Stimulated activated CD8-positive, alpha-beta memory T cell treated with anti-CD3 and anti-CD28 coated beads, Interleukin-4, amount 100 ng/mL, for 4 hours (primary cell): ENCODE measurements at places on chromosomes 1 and 21.
A peak's percentile ranks its signal among the peaks of the same experiment; 100 is the strongest.

- no peak for DNase-seq
Observed at GRCh38 chr1:3889936-3890335, 10.1 kb downstream of the C1orf174 start.

DNA sequence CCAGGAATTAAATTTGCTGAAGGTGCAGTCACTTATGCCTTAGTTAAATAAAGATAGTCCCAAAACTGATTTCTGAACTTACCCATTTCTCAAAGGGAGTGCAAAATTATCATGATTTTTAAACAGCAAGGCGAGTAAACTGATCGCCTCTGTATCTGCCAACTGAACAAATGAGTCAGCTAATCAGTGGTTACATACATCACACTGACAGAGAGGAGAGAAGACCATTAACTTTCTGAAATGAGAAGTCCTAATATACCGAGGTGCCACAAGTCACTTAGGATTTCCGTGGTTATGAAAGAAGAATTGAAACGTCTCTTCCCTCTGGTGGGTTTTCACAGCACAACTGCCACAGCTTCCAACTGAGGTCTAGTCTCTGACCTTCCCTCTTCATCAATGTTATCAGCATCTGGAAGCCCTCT lies 400.7 kb downstream of the SMYD3 start:
- no peak for DNase-seq

GRCh38 chr1:27555700-27556424 lies 48.1 kb downstream of the AHDC1 start:
- no peak for DNase-seq

DNA sequence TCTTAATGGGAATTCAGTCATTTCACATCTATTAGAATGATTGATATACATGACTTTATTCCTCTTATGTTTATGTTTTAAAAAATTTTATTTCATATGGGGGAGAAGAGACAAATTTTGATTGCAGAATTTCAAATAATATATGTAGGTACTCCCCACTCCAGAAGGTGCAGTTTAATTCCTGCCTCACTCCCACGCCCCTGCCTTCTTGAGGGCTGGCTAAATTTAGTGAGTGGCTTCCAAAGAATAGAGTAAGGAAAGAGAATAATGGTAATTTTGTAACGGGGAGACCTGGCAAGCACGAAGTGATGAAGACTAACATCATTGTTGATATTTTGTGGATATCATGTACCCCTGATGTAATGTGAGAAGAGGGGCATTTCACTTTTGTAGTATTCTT lies 94.7 kb upstream of the FAM78B start:
- DNase-seq: no peak

DNA sequence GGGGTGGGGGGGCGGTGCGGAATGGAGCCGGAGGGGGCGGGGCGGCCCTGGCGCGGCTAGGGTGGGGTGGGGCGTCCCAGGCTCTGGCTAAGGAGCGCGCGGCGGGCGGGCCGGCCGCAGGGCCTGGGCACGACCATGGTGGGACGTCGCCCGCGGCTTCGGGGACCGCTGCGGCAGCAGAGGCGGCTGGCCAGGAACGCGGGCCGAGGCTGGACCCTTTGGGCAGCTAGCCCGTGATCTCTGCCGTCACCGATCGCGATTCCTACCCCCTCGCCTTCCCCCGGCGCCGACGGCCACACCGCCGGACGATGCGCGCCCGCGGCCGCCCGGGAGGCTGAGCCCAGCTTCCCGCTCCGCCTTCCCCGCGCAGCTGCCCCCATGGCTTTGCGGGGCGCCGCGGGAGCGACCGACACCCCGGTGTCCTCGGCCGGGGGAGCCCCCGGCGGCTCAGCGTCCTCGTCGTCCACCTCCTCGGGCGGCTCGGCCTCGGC lies at the start of gene MAP3K21:
MAP3K21 (plus strand) TSS at position 74 of the 491 bp plus-strand sequence; CDS start at position 379, 305 bp downstream.
- no peak for DNase-seq

GRCh38 chr1:24216276-24217074 lies 29.4 kb upstream of the IFNLR1 start:
- DNase-seq: no peak

DNA sequence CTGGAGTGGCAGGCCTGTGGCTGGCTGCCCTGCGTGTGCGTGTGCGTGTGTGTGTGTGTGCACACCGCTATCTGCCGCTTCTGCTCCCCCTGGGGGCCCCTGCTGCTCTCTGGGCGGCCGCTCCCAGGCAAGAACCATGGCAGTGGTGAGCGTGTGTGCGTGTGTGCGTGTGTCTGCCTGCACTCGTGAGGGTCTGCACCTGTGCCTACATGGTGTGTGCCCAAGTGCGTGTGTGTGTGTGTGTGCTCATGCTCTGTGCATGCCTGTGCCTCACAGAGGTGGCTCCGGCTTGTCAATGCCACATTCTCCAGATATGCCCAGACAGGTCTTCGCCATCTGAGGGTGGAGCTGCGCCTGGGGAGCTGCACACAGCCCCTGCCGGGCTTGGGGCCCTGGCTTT lies 18.7 kb upstream of the PEX10 start:
- DNase-seq: no peak

- DNase-seq: no peak
Observed at GRCh38 chr1:233632436-233632835, 18.5 kb downstream of the KCNK1 start.

GRCh38 chr1:53585129-53585528 lies 125.9 kb downstream of the DMRTB1 start:
- DNase-seq: peak; percentile 38

DNA sequence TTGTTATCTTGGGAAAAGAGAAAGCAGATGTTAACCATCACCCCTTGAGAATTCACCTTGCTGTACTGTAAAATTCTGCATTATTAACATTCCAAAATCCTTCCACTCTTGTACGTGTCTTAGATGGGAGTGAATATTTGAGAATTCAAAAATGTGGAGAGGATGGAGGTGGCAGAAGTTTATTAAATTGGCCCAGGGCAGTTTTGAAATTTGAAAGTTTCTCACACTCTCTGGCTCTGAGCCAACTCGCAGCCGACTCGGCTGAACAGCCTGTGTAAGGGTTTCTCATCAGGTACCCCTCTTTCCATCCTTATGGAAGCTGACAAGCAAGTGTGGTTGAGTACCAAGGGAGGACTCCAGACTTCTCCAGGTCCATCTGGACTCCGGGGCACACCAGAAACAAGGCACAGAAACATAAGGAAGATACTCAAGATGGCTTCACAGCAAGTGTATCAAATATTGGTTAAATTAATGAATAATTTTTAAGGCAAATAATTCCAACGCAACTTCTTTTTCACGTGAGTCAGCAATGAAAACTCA lies 45.1 kb downstream of the RRAGC start:
- no peak for DNase-seq

DNA sequence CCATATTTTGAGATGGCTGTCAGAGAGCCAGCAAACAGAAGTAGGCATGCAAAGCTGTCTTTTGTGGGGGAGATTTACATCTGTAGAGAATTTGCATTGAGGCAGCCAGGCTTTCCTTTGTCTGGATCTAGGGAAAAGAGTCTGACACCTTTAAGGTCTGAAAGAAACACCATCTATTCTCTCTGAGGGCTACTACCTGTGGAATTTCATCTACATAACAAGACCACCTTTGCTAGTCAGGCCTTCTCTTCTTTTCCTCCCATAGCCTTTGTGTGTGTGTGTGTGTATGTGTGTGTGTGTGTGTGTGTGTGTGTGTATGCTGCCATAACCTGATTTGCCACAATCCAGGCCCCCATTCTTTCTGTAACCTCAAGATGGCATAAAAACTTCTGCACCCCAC lies 28.4 kb upstream of the DMRTB1 start:
- no peak for DNase-seq

DNA sequence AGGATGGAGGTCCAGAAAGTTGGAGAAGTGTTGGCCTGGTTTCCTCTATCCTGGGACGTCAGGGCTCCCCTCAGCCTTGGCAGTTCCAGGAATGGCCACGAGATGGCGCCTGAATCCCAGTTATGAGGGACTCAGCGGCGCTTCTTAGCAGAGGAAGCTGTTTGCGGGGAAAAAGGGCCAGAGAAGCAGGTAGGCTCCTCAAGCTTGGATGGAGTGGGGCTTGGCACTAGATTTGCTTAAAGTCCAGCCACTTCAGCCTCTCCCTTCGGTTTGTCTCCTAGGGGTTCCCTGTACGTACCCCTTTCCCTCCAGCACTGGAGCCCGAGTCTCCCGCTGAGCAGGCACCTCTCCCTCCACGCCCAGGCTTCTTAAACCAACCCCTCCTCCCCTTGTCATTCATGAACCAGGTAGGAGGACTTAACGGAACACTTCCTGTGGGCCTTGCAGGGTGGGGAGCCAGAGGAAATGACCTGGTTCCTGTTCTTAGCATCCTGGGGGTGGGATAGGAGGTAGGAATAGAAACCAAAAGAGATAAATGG lies 32.0 kb upstream of the TENT5B start:
- peak; percentile 94 for DNase-seq
